Fibroblast of lung (primary cell): ENCODE measurements at places on chromosomes 16 and 17. TPM values are rescaled to one million over a fixed set of nuclear protein-coding genes. Genes with fewer than 3 reads are reported as not detected.
A peak's percentile ranks its signal among the peaks of the same experiment; 100 is the strongest.

- DNase-seq, result no peak
- H3K4me1 ChIP-seq, result no peaks in the 10 kb centered on the region
- H3K4me3 ChIP-seq, result no peak overlapping the region
Observed at GRCh38 chr17:49525831-49526741, 31.0 kb downstream of the NGFR start.

DNA sequence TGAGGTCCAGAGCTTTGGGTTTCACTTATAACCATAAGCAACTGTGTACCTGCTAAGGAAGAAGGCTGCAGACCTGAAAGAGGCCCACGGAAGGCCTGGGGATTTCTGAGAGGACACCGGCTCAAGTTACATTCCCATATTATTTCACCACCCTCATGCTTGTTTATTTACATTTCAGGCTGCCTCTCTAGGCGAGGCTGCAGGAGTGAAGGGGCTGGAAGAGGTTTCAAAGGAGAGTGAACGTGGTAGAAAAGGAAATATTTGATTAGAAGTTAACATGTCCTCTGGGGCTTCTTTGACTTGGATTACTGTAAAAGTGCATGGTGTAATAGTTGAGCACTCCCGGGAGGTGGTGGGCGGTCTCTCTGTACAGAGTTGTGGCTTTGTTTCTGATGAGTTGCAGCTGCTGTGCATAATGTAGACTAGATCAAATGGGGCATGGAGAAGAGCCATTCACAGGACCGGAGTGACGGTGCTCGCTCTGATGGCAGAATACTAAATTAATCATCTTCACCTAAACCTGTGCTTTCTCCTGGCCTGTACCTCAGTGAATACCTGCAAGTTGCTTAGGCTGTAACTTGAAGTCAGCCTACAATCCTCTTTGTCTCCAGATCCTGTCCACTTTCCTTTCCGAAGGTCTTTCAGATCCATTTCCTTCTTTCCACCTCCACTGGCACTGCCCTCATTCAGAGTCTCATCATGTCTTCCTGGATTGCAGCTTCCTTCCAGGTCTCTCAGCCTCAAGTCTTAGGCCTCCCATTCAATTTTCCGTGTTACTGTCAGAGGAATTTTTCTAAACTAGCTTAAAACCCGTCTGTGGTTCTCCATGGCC lies 1.9 kb upstream of the CPD start:
- H3K27me3 ChIP-seq, result no peaks in the 10 kb centered on the region
- H3K27ac ChIP-seq, result no peak overlapping the region
- DNase-seq, result peak; percentile 75
- no peak overlapping the region for H3K4me3 ChIP-seq
- peaks cover 17% of the 10 kb centered on the region for H3K4me1 ChIP-seq

- H3K27ac ChIP-seq, result no peak overlapping the region
- H3K27me3 ChIP-seq, result no peaks in the 10 kb centered on the region
- peak; percentile 86 for DNase-seq
- peaks cover under 1% of the 10 kb centered on the region for H3K4me1 ChIP-seq
- no peak overlapping the region for H3K4me3 ChIP-seq
- no peaks in the 10 kb centered on the region for H3K36me3 ChIP-seq
Observed at GRCh38 chr16:55465077-55465896, 13.7 kb upstream of the MMP2 start.

DNA sequence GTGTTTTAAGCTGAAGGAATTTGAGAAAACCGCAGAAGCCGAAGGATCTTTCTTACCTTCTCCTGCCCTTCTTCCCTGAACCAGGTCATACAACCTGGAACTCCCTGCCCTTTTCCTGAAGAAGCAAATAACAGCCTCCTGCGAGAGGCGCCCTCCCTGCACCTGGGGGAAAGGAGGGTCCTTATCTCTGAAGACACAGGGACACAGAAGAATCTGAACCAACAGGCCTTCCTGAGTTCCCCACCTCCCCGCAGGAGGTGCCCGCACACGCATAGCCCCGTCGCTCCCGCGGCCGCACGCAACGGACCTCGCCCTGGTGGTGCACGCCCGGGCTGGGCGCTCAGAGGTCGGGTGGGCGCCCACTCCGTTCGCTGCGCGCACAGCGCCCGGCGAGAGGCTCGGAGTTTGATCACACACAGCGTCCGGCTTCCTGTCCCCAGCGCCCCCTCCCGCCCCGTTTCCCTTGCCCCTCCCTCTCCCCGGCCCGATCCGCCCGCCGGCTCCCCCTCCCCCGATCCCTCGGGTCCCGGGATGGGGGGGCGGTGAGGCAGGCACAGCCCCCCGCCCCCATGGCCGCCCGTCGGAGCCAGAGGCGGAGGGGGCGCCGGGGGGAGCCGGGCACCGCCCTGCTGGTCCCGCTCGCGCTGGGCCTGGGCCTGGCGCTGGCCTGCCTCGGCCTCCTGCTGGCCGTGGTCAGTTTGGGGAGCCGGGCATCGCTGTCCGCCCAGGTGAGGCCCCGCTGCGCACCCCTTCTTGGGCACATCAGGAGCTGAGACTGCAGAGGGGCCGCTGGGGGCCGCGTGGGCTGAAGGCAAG lies at the start of gene TNFSF12:
Gene TNFSF12, plus strand, starts transcription at position 474 of the 816 bp plus-strand sequence. Its CDS starts 96 bp downstream, at position 570.
- DNase-seq, result peak; percentile 25
- no peak within 1 kb of the TSS for H3K27ac ChIP-seq
- H3K4me1 ChIP-seq, result peaks cover 4% of the 10 kb centered on the region
- H3K4me3 ChIP-seq, result peak within 1 kb of the TSS; percentile 51
- no peaks in the 10 kb centered on the region for H3K36me3 ChIP-seq

TMEM186 gene
- total RNA-seq, result 5.6 and 6.8 TPM in 2 replicates

ACSM3 gene
- total RNA-seq, result 1.3 and 2.3 TPM in 2 replicates

GRCh38 chr17:79086609-79087427 lies 12.2 kb downstream of the ENGASE start:
- no peaks in the 10 kb centered on the region for H3K36me3 ChIP-seq
- no peaks in the 10 kb centered on the region for H3K4me1 ChIP-seq
- DNase-seq, result no peak
- H3K27me3 ChIP-seq, result no peaks in the 10 kb centered on the region
- no peak overlapping the region for H3K4me3 ChIP-seq

UNC13D gene
- total RNA-seq, result 1.5 TPM in 2 replicates

GRCh38 chr17:35265071-35265470 lies 22.2 kb downstream of the SLFN5 start:
- no peak overlapping the region for H3K27ac ChIP-seq
- H3K36me3 ChIP-seq, result peaks cover 4% of the 10 kb centered on the region
- no peaks in the 10 kb centered on the region for H3K4me1 ChIP-seq
- no peak for DNase-seq

DNA sequence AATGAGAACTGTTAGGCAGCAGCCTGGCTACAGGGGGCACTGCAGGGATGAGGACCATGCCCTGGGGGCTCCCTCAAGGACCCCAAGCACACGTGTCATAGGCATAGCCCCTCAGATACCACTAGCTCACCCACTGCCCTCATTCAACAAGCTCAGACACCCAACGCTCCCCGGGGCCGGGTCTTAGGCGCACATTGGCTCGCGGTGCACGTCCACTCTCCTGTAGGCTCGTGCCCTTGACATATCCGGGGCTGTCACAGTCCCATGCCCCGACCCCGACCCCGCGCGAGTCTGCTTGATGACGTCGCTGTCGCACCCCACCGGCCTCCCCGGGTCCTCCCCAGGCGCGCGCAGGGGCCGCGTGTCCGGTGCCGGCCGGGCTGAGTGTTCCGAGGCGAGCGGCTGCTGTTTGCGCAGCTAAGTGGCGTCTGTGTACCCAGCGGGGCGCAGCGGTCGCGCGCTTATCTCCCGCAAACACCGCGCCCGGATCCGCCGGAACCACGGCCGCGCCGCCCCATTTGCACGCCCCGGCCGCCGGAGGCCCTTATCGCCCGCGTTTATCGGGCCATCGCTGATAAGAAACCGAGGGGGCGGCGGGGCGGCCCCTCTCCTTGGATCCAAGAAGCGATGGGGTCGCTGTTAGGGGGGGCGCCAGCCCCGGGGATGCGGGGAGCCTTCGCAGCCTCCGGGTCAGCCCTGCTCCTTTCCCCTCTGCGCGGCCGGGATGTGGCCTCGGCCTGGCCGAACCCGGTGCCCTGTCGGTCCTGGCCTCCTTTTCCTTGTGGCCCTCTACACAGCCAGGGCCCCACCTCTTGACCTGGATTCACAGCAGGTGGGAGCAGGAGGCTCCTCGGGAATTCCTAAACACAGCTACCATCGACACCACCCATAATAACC lies 20.7 kb upstream of the NAGS start:
- H3K27me3 ChIP-seq, result peaks cover 36% of the 10 kb centered on the region
- H3K27ac ChIP-seq, result no peak overlapping the region
- no peaks in the 10 kb centered on the region for H3K36me3 ChIP-seq
- no peak overlapping the region for H3K4me3 ChIP-seq
- no peak for DNase-seq

DNA sequence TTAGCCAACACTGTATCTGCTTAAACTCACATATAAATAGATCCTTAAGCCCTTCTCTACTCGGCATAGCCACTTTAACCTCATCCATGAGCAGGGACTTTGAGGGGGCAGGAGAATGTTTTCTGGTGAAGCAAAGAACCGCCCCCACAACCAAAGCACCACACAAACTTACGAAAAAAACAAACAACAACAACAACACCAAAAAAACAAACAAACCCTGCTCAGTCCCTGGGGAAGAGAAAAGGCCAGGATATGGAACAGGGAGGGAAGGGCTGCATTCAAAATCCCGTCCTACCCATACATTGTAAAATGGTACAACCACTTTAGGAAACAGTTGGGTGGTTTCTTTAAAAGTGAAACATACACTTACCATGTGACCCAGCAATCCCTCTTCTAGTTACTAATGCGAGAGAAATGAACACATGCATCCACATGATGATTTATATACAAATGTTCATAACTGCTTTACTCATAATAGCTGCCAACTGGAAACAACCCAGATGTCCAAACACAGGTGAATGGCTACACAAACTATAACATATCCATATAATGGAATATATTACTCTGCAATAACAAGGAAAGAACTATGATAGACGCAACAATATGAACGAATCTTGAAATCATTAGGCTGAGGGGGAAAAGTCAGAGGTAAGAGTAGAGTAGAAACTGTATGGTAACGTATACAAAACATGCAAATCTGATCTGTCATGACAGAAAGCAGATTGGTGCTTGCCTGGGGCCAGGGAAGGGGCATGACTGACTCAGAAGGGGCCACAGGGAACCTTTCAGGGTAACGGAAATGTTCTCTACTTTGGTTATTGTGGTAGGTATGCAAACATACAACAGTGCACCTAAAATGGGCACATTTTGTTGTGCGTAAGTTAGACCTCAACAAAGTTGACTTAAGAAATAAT lies 37.7 kb upstream of the TOB1 start:
- H3K36me3 ChIP-seq, result no peaks in the 10 kb centered on the region
- H3K27me3 ChIP-seq, result no peaks in the 10 kb centered on the region
- DNase-seq, result peak; percentile 62
- H3K27ac ChIP-seq, result peak overlapping the region; percentile 47

DNA sequence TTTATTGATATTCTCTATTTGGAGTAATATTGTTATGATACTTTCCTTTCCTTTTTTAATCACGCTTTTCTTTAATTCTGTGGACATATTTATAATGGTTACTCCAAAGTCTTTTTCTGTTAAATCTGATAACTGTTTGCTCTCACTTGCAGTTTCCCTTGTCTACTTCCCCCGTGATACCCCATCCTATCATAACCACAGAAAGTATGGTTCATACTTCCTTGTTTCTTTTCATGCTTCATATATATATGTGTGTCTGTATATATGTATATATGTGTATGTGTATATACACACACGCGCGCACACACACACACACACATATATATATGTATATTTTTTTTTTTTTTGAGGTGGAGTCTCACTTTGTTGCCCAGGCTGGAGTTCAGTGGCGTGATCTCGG lies 23.5 kb downstream of the SPECC1 start:
- H3K27me3 ChIP-seq, result no peaks in the 10 kb centered on the region
- H3K4me3 ChIP-seq, result no peak overlapping the region
- no peak for DNase-seq

DNA sequence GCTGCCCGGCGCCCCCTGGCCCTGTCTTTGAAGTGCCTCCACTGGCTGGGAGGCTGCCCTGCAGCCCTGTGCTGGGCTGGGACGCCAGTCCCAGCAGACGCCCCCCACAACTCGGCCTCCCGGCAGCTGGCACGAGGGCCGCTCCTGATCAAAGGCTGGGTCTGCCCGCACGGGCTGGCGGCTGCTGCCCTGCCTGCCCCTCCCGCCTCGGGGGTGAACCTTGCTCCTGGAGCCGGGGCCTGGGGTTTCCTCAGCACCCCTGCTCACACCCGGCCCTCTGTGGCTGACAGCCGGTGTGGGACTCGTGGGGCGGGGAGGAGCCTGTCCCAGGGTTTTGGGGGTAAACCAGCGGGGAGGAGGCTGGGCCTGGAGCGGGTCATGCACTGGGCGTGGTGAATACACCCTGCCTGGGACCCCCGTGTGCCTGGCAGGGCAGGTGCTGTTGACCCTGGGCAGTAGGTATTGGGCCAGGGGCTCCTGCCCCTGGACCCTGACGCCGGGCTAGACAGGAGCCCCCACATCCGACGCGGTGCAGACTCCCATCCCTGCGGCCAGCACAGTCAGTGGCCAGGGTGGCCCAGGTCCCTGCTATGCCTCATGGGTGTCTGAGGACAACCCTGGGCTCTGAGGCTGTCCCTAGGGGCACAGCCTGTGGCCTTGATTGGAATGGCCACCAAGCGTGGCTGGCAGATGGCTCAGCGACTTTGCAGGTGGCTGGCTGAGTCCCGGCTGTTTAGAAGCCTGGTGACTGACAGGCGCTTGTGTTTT lies 21.7 kb downstream of the CENPX start:
- DNase-seq, result no peak
- peaks cover 21% of the 10 kb centered on the region for H3K4me1 ChIP-seq
- H3K27me3 ChIP-seq, result no peaks in the 10 kb centered on the region
- H3K4me3 ChIP-seq, result no peak overlapping the region

DNA sequence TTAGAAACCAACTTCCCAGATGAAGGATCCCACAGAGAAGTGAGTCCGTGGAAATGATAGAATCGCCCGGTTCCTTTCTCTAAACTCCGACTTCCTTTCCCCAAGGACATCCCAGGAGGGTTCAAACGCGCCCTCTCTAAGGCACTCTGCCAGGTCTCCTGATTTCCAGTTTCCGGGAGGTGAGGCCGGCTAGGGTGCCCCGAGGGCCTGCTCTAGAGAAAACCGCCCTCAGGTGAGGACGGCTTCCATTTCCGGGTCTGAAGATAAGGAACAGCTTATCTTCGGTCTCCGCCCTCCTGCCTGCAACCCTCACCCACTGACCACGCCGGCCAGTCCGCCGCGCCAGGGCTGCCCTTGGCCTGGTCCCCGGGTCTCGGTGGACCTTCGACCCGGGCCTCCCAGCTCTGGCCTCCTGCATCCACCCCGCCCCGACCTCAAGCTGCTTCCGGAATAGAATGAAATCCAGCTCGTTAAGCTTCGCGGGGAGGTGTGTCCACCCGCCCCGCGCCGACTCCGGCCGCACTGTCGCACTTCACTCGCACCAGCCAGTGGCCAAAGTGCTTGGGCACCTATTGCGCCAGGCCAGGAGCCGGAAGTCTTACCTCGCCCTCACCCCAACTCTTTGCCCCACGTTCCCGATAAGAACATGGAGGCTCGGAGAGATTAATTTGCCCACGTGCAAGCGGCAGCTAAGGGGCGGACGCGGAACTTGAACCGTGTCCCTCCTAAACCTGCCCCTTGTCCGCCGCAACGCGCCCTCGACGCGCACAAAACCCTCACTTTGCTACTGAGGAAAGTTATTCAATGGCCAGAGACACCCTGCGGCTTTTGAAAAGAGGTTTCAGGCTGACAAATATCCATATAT lies 836 bp upstream of the MMP15 start:
- peaks cover 16% of the 10 kb centered on the region for H3K4me1 ChIP-seq
- no peaks in the 10 kb centered on the region for H3K36me3 ChIP-seq
- H3K27ac ChIP-seq, result no peak overlapping the region
- H3K27me3 ChIP-seq, result peaks cover 8% of the 10 kb centered on the region

C16orf54 gene
- not detected in 2 replicates for total RNA-seq
